ENCODE measurements at places on chromosomes 5 and 9.

- no peak for DNase-seq
These were observed 3.8 kb downstream of the ARSI start for GRCh38 chr5:150298701-150299451.

- DNase-seq: no peak
These were observed 8.2 kb downstream of the ZBTB43 start for GRCh38 chr9:126813072-126813471.

DNA sequence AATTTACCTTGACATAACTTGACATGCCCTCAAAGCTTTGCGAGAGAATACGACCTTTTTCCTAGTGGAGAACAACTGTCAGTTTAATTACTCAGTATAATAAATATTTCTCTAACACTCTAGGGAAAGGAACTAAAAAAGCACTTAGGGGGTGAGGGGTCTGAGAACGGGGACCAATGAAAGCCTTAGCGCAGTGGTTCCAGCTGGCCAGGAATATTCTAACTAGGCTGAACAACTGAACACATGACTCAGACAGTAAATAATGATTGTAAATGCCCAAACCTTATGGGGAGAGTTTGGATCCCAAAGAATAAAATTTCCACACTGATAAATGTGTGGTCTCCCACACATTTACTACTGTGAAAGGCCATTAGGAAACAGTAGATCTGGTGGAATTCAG, 14.9 kb downstream of the MYO10 start:
- no peak for DNase-seq

DNA sequence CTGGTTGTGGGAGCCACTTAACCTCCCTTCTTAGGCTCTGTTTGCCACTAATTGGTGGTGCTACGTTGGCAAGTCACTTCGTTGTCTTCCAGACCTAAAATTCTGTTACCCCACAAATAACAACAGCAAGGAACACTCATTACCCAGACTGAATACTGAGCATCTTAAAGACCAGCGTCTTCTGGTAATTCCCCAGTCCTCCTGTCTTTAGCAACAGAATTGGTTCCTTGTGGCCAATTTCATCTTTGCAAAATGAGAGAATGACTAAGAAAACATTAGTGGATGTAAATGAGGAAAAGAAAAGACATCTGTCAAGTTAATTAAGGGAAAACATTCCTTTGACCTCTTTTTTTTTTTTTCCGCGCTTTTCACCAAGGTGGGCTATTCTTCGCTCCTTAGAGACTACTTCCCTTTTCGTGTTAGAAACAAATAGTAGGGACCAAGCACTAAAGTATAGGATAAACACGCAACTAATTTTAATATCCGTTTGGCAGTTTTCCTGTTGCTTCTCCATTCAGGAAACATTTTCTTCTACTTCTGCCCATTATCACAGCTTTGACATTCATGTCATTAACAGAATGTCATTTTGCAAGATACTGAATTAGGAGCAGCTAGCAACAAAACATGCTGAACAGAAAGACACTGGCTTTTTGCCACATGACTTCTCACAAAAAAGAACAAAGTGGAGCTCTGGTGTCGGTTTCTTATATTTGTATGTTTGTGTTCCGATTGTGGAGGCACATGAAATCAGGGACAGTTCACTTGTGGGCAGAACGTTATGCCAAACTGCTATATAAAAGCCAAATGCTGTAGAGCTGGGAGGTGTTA, 154.2 kb downstream of the CD180 start:
- no peak for DNase-seq

GRCh38 chr9:136169495-136169894, 35.4 kb downstream of the LHX3 start:
- DNase-seq: no peak

GRCh38 chr5:148834689-148835088, 8.3 kb downstream of the ADRB2 start:
- no peak for DNase-seq

GRCh38 chr5:173056783-173057061, 570 bp downstream of the CREBRF start:
- peak; percentile 88 for DNase-seq

DNA sequence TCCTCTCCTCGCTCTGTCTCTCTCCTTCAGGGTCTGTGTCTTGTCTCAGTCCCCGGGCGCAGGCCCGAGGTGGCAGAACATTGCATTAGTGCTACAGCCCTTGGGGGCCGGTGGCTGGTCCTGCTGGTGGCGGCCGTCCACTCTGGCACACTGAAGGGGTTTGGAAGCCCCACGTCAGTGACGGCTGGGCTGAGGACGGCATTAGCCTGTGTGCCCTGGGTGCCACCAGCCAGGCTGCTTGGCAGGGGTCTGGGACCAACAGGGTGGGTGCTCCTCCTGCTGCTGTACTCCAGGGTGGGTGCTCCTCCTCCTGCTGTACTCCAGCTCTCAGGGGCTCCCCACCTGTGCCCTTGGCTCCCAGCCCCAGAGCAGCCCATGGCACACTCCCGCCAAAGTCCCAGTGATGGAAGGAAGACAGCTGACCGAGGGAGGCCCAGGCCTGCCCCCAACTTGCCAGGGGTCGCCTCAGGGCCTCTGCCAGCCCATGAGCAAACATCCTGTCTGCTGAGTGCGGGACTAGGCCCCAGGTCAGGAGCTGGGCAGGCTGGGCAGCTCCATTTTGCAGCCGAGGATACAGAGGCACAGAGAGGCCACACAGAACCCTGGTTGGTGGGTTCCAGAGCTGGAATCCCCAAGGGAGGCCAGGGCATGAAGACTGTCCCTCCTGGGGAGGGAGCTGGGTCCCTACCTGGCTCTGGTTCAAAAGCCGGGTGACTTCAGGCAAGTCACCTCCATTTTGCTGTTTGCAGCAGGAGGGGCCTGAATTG, 27.3 kb downstream of the SARDH start:
- DNase-seq: no peak
